Activated CD4-positive, alpha-beta T cell treated with anti-CD3 and anti-CD28 coated beads for 4 hours (primary cell): ENCODE measurements at places on chromosomes 5 and 9.

- no peak for DNase-seq
Measured at GRCh38 chr9:36041506-36041905, 4.8 kb downstream of the RECK start.

DNA sequence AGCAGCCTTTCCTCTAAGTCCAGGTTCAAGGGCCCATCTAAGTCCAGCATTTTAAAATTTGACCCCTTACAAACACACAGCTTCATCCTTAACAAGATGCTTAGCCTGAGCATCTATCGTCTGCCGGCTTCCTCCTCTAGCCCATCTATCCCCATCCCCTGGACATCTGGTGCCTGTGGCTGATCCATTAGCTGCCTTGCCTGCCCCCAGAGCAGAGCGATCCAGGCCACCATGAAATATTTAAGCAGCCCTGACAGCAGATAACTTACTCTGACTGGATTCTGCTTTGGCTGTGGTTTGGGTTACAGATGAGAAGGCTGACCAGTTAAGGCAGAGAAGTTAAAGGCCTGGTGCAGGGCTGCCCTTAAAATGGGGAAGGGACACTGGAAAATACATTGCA, 30.9 kb upstream of the CPEB4 start:
- DNase-seq = no peak

- no peak for DNase-seq
Measured at GRCh38 chr9:93297659-93298497, 113.9 kb downstream of the WNK2 start.

DNA sequence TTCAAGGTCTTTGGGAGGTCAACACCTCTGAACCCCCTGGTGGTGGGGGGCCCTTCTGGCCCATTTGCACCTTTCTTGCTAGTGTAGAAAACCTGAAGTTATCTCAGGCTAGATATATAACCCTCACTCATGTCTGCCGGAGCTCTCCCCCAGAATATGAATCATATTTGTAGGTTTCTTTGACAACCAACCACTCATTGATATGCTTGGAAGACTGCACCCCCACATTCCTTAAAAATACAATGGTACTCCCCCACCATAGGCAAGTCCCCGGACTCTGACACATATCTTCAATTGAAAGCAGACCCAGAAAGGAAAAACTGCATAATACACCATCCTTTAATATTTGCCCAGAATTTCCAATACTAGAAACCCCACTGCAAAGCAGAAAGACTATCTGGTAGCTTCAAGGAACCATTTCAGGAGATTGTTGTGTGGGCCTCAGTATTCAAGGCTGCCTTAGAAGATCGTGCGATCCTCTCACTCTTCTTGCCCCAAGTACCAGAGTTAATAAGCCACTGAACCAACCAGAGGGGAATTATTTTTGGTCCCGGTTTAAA, 978 bp upstream of the UBE2B start:
- DNase-seq = no peak

- DNase-seq = no peak
Measured at GRCh38 chr5:145887976-145888574, 15.3 kb upstream of the GRXCR2 start.

DNA sequence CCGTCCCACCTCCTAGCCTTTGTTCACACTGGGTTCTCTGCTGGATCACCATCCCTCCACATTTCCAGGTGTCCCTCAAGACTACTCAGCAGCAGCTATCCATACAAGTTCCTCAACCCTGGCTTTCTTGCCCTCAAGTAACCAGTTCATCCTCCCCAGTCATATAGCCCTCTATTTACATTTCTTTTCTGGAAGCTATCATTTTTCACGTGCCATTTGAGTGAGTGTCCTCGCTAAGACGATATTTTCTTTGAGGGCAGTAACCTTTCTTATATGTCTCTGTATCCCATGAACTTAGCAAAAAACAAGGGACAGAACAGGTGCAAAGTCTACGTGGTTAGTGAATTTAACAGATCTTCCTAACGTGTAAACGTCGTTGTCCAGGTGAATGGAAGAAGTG, 29.6 kb upstream of the KCNMB1 start:
- DNase-seq = no peak

DNA sequence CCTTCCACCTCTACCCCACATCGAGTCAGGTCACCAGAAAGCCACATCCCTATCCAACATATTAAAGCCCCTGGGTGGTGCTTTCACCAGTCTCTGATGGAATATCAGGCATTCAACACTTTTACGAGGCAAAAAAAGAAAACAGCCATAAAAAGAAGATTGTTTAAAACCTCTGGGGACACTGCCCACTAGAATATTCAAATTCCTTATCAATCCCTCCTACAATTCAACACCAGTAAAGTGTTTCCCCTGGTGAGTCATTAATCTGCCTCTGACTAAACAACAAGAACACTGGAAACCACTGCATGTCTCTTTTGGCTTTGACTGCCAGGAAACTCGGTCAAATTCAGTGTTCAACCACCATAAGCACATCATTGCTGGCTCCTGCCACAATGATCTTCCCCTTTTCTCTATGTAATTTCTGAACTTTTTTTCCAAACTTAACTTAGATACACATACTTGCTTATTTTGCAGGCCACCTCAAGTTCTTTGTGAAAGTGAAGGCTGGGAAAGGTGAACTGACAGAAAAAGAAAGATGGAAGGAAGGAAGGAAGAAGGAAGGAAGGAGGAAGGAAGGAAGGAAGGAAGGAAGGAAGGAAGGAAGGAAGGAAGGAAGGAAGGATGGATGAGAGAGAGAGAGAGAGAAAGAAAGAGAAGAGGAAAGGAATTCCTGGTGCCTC, 105.3 kb downstream of the PAX5 start:
- no peak for DNase-seq

GRCh38 chr5:54915466-54916027, 69.8 kb downstream of the ESM1 start:
- no peak for DNase-seq

GRCh38 chr5:178199581-178200434, 4.5 kb upstream of the HNRNPAB start:
- no peak for DNase-seq

GRCh38 chr5:101473483-101473882, 570.4 kb upstream of the ST8SIA4 start:
- no peak for DNase-seq

DNA sequence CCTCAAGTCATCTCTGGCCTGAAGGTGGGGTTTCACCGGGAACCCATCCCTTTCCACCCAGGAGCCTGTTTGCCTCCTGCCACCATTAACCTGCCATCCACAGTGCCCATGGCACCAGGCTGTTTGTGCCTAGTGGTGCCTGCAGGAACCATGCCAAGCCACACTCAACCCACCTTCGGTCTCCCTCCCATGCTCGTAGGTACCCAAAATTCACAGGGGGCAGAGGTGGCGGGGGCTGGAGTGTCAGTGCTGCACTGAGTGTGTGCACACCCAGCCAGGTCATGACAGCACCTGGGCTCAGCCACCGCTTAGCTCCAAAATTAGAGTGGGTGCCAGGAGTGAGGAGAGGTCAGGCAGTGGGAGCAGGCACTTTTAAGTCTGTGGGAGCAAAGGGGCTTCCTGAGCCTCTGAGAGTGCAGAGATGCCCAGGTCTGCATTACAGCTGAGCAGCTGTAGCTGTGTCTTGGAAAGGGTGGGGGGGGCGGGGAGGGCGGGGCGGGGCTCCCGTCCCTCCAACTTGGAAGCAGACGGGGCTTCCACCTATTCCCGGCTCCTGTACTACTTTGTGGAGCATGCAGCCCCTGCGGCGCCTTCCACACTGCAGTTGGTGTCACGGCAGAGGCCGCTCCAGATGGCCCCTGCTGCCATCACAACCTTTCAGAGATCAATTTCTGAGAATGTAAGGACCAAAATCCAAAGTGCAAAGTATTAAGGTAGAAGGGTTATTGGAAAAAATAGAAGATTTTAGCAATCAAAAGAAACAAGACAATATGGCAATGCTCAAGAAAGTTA, 2396.8 kb upstream of the C9orf72 start:
- DNase-seq = no peak

DNA sequence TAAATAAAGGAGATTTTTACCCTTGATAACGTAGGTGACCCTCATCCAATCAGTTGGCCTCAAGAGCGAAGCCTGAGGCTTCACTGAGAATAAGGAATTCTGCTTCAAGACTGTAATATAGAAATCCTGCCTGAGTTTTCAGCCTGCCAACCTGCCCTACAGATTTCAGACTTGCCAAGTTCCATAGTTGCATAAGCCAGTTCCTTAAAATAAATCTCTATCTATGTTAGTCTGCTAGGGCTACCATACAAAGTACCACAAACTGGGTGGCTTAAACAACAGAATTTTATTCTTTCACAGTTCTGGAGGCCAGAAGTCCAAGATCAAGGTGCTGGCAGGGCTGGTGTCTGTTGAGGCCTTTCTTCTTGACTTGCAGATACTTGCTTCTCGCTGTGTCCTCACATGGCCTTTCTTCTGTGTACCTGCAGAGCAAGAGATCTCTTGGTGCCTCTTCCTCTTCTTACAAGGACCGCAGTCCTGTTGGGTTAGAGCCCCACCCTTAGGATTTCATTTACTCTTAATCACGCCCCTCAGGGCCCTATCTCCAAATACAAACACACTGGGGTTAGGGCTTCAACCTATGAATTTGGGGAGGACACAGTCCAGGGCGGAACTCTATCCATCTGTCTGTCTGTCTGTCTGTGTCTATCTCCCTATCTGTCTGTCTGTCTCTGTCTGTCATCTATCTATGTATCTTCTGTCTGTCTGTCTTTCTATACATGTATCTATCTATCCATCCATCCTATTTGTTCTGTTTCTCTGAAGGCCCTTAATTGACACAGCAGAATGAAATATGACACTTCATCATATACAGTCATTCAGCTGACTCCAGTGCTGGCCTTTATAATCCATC, 17.0 kb upstream of the CMBL start:
- DNase-seq = no peak

DNA sequence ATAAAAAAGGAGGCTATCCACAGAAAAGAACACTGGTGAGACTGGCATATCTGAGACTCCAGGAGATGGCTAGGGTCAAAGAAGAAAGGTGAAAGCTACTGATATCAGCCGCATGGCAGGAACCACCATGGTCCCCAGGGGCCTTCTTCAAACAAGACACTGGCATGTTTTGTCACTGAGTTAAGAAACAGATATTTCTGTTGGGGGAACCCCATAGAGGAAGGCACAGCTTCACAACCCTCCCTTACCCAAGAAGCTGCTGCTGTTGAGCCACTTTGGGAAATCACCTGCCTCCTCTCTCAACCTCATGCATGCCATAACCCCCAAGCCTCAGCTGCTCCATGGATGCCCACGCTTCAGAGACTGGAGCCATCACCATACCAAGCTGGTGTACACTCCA, 13.3 kb upstream of the BTNL3 start:
- no peak for DNase-seq
